ENCODE measurements at places on chromosomes 4 and X.

DNA sequence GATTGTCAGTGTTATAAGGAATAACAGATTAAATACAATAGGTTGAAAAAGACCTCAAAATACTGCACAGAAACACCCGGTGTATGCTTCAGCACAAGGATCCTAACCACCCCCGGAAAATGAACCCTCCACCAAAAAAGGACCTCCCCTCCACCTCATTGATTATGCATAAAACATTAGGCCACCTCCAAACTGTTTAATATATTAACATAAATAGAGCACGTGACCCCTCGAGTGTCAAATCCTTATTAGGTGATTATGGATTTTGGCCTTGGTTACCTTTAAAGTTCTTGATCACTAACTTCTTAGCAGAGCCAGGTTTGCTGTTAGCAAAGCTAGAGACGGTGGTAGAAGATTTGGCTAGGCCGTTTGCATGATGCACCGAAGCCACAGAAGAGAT lies 958 bp downstream of the CUL4B start:
- peak; percentile 0 for DNase-seq

GRCh38 chrX:151702026-151702714 lies 6.9 kb downstream of the PRRG3 start:
- DNase-seq: no peak

DNA sequence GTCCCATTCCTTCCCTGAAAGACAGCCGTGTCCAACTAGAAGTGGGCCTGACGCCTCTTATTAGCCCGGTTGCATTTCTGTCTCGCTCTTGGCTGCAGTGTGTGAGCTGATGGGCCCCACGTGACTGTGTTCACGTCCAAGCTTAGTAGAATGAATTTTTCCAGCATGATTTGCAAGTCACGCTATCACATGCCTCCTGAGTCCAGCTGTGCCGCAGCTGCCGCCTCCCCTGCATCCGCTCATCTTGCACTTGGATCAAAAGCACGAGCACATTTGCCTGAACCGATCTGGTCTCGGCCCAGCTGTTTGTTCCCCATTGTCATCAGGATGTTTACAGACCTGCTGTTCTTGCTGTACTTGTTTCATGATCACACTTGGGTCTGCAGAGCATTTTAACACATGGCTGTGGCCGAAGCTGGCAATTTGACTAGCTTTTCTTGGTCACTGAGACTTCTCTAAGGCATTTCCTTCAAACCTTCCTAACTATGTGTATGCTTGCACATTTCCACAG lies 126.5 kb downstream of the KIT start:
- DNase-seq: peak; percentile 80

- no peak for DNase-seq
These were observed 218.8 kb downstream of the MAGEB17 start for GRCh38 chrX:16386126-16386525.

GRCh38 chr4:115664285-115664684 lies 550.9 kb upstream of the NDST4 start:
- no peak for DNase-seq

- no peak for DNase-seq
These were observed 132.1 kb downstream of the DIPK2B start for GRCh38 chrX:45068569-45068968.

DNA sequence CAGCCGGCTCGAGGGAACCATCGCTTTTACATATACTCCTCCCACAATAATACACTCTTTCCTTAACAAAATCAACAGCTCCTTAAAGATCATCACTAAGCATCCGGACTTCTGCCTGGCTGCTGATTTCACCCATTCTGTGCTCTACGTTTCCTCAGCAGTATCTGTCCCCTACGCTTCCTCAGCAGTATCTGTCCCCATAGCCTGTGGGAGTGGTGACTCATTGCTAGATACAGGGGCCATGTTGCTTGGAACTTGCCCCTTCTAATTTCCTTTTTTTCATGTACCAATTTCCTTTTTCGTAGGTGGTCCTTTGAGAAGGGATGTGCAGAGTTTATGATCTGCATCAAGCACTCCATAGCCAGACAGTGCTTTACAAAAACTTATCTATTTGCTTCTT lies 18.6 kb downstream of the MAP3K15 start:
- DNase-seq: no peak

GRCh38 chr4:123867910-123868587 lies 471.5 kb downstream of the SPRY1 start:
- no peak for DNase-seq
